ENCODE measurements at places on chromosomes 4 and X. TPM values are rescaled to one million over a fixed set of nuclear protein-coding genes. Genes with fewer than 3 reads are reported as not detected.

Gene MCUB
- 11.0 TPM for total RNA-seq

- no peak for DNase-seq
These were observed 2.9 kb upstream of the NWD2 start for GRCh38 chr4:37241647-37242046.

GRCh38 chr4:76756416-76756815 lies 141.5 kb downstream of the SOWAHB start:
- DNase-seq = no peak

DNA sequence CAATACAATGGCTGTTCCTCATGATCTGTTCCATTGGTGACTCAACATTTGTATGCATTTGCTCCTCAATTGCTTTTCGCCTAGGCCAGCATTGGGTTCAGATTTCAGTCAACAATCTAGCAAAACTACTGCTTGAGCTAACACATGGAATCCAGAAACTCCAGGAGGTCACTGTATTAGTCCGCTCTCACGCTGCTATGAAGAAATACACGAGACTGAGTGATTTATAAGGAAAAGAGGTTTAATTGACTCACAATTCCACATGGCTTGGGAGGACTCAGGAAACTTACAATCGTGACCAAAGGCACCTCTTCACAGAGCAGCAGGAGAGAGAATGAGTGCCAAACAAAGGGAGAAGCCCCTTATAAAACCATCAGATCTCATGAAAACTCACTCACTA lies 67.1 kb downstream of the RXFP1 start:
- no peak for DNase-seq

GRCh38 chrX:19034025-19034424 lies 50.1 kb upstream of the PHKA2 start:
- DNase-seq = no peak

- DNase-seq = no peak
These were observed 31.1 kb downstream of the RAP2C start for GRCh38 chrX:132188175-132188574.

- no peak for DNase-seq
These were observed 16.3 kb upstream of the XAGE2 start for GRCh38 chrX:52352551-52352950.

DNA sequence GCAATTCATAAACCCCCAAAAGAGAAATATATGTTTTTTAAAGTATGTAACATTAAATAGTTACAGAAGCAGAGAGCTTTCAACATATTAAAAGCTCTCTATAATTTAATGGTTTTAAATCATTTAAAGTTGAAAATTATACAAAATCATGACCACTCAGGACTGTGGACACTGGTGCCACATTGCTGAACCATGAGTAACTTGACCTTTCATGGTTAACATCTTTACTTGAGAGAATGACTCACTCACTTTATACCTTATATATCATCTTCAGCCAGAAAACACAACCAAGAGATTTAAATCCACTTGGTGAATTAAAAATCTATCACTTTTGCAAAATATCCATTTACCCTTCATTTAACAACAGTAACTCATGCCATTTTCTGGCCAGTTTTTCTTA lies 584.3 kb upstream of the SMIM31 start:
- no peak for DNase-seq

DNA sequence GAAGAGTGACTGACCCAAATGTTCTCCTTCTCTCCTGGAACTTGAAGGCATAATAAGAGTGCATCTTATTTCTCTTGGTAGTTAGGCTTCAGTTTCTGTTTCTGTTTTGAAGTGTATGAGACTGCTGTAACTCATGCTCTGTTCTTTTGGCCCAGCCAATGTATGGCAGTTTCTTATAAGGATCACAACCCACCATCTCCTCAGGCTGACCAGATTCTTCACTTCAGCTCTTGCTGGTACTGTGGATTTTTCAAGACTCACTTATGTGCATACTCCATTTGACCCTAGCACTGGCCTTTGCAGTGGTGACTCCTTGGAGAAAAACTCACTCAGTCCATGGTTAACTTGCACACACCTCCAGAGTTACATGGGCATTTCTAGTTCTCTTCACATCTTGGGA lies 9.6 kb upstream of the YTHDC1 start:
- DNase-seq = no peak

GRCh38 chr4:12595489-12595888 lies 888.7 kb downstream of the RAB28 start:
- DNase-seq = no peak

DNA sequence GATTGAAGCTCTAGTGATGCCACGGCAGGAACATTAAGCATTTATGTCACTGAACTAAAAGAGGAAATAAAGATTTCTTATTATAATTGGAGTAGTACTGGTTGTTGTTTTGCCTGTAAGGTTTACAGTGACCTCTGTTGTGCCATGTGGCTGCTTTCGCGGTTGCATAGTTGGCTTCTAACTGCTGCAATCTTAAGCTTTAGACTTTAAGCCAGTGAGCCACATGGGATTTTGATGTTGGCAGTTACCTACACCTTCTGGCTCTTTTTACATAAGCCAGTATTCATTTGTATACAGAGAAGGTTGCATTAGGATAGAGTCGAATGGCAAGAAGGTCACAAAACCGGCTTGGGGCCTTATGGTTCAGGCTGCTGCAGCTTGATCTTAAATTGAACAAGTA lies 1311.6 kb downstream of the RAPGEF2 start:
- no peak for DNase-seq

DNA sequence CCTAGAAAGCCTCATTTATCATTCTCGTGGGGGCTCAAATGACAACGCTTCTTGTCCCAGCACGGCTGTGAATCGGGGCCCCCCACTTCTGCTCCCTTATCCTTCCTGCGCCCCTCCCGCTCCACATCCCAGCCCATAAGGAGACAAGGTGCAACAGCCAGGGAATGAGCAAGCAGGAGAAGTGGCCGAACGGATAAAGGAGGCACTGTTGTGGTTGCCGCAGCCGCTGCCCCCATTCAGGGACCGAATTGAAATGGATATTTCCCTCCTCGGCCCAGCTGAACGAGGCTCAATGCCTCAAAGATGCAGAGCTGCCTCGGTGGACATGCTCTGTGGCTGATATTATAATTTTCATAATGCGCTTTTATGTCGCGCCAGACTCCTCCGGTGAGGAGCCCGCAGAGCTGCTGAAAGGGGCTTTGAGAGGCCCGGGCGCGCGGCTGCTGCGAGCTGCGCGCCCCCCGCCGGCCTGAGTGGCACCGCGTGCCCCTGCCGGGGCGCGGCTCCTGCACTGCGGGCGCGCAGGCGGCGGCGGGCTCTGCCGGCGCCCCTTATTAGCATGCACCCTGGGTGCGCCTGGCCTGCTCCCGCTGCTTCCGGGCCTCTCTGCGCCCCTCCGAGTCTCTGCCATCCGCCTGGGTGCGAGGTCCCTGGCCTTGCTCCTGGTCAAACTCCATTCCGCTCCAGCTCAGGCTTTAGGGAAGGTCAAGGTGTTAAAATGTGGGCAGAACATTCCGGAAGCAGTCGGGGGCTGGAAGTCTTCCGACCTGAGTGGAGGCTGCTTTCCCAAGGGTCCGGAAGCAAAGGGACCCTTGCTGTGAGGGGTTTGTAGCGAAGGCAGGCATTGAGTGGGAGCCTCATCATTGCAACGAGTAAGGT lies 68.2 kb upstream of the TMEM33 start:
- DNase-seq = no peak

GRCh38 chr4:1079711-1080265 lies 33.6 kb downstream of the RNF212 start:
- DNase-seq = no peak

- DNase-seq = no peak
These were observed 6.3 kb downstream of the PLP2 start for GRCh38 chrX:49177873-49178480.

- no peak for DNase-seq
These were observed 39.6 kb upstream of the SLC7A3 start for GRCh38 chrX:70970482-70970995.

DNA sequence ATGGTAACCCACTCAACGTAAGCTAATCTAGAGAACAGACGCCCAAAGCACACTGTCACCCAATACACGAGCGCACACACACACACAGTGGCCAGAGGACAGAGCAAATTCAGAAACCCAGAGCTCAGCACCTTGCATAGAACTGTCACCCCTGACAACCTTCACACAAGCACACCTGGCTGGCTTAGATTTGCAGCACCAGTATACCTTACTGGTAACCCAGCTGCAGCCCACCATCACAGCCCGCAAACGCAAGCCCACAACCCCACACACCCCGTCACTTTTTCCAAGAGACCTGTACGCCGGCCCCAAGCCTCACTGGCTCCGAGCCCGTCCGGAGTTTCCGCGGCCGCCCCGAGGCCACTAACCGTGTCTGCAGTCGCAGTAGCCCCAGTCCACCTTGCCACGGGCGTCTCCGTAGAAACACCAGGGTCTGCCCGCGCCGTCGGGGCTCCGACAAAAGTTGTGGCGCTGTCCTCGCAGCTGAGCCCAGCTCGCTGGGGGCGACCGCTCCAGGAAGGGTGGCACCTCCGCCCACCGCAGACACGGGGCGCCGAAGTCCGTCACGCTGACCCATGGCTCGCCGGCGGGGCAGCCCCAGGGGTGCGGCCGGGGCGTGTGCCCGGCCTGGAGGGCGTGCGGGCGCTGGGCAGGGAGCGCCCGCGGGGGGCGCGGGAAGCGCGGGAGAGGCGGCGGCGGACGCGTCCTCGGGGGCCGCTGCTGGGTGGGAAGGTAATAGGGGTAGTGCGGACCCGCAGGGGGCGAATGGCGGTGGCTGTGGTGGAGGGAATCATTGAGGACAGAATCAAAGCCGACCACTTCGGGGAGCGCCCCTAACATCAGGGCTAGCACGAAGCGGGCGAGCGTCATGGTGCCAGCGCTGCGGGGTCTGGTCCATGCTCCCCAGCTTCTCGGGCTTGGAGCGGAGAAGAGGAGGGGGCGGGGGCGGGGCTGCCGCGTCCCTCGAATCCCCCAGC lies 664 bp downstream of the PRSS12 start:
- peak; percentile 56 for DNase-seq

- DNase-seq = no peak
These were observed 52.7 kb downstream of the DCLK2 start for GRCh38 chr4:150130933-150131332.

Gene RADX
- total RNA-seq = 1.7 TPM

- no peak for DNase-seq
These were observed 654.4 kb downstream of the IQCM start for GRCh38 chr4:149161247-149161646.

DNA sequence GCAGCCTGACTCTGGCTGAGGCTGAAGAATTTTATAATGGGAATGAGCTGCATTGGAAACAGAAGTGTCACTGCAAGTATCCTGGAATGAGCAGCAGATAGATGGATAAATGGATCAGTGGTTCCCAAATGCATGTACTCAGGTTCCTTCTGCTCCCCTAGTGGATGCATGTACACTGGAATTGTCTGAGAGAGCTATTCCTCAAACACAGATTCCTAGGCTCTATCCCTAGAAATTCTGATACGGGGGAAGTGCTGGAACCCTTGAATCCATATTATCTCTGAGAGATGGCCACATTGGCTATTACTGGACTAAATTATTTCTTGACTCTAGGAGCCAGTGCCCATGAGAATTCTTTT lies 64.8 kb downstream of the TMEM131L start:
- no peak for DNase-seq

DNA sequence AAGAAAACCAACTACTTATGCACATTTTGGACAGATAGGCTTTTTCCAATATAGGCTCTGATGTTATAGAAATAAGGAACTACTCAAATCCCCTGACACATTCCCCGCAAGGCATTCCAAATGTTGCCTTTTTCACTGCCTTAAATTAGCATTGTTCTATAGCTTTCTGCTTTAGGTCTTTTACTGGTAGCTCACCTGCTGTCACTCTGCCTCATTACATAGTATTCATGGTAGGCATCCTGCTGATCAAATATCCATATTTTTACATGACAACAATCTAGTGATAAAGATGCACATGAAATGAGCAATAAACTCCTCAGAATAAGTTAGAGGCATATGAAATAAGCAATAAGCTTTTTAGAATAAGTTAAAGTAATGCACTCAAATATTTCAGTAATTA lies 542.7 kb downstream of the FAM133A start:
- DNase-seq = no peak

- DNase-seq = no peak
These were observed 909.0 kb downstream of the CENPC start for GRCh38 chr4:66636349-66636748.

DNA sequence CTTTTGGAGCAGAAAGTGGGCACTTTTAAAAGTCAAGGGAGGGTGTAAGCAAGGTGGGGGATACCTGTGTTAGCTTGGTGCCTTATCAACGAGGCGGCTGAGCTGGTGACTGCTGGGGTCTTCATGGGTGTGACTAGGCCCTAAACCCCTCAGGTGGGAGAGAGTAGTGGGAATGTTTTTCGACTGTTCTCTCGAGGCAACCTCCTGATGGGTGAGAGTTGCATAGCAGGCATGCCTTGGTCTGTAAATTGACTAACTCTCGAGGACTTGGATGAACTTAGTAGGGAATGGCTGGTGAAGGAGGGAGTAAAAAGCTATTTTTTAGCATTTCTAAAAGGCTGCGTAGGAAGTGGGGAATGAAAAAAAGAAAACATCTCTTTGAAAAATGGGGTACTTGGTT lies 80.0 kb downstream of the ARHGAP10 start:
- no peak for DNase-seq

DNA sequence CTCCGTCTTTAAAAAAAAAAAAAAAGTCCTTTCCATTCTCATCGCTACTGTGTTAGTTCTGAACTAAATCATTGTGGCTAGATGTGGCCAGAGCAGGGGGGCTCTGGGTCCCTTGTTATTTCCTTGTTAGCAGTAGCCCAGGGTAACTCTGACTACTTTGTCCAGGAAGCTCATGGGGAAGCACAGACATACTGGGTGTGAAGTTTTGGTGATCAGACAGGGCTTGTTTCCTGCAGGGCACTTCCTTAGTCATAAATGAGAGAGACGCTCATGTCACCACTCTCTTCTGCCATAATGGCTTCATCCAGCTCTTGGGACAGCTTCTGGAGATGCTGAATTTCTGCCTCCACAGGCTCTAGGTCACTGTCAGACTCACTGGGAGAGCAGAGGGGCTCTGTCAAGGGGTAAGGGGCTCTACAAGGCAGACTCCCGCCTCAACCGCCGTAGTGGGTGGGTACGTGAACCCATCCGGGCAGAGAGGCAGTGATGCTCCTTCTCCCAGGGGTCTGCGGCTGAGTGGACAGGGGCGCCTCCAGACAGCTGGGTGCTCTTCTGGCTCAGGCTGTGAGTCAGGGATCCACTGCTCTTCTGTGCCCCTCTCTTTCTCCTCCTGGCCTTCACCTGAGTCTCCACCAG lies 12.9 kb downstream of the STIM2 start:
- no peak for DNase-seq

Gene DUSP21
- total RNA-seq = not detected

GRCh38 chr4:146063143-146063542 lies 112.4 kb upstream of the LSM6 start:
- DNase-seq = no peak

GRCh38 chr4:139828966-139829664 lies 163.5 kb downstream of the MGST2 start:
- no peak for DNase-seq

- DNase-seq = no peak
These were observed 104.3 kb upstream of the UGT8 start for GRCh38 chr4:114494246-114494803.

Data from mucosa of gallbladder (tissue), 1 donor.